ENCODE measurements at places on chromosomes 1 and 21.
A peak's percentile ranks its signal among the peaks of the same experiment; 100 is the strongest.

GRCh38 chr1:101089613-101090338 lies 64.2 kb upstream of the DPH5 start:
- DNase-seq, result no peak

DNA sequence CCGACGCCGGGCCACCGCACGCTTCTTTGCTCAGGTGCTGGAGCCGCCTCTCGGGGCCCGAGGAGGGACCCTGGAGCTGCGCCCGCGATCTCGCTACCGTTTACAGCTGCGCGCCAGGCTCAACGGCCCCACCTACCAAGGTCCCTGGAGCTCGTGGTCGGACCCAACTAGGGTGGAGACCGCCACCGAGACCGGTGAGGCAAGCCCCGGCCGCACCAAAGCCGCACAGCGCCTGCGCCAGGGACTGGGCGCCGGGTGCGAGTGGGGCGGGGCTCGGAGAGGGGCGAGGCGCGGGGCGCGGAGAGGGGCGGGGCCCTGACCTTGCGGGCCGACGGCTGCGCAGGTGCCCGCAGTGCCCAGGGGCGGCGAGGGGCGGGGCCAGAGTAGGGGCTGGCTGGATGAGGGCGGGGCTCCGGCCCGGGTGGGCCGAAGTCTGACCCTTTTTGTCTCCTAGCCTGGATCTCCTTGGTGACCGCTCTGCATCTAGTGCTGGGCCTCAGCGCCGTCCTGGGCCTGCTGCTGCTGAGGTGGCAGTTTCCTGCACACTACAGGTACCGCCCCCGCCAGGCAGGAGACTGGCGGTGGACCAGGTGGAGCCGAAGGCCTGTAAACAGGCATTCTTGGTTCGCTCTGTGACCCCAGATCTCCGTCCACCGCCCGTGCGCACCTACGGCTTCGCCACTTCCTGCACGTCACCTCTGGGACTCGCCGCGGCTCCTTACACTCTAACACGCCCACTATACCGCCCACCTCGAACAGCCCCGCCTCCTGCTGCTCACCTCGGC lies 9.8 kb upstream of the CDC20 start:
- peak; percentile 91 for DNase-seq

DNA sequence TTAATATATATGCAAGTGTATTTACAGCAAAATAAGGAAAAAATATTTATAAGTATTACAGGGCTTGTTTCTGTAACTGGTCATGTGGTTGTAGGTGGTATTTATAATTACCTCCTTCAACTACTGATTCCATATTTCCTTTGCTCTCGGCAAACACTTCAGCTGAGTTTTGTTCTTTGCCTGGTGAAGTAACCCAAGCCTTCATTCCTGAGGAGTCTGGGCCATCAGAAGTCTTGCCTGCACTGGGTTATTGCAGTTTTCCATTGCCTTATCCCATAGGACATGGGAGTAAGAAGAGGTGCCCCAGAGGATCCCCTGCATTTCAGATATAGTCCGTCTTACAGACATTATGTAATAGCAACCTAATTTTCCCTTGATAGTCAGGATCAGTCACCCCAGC lies 23.8 kb downstream of the MARK1 start:
- no peak for DNase-seq

- DNase-seq, result no peak
Observed at GRCh38 chr1:229619614-229620013, 6.3 kb downstream of the TAF5L start.

GRCh38 chr1:101051688-101052638 lies 26.4 kb upstream of the DPH5 start:
- peak; percentile 15 for DNase-seq

- no peak for DNase-seq
Observed at GRCh38 chr1:158371188-158371953, 17.7 kb downstream of the CD1E start.

- DNase-seq, result peak; percentile 17
Observed at GRCh38 chr1:89953131-89953626, 41.7 kb upstream of the ZNF326 start.
